Hematopoietic multipotent progenitor cell treated with erythropoietin and hydrocortisone succinate and interleukin-3 and kit ligand, for 4 days (in vitro differentiated cells): ENCODE measurements at places on chromosomes 3 and 15.

DNA sequence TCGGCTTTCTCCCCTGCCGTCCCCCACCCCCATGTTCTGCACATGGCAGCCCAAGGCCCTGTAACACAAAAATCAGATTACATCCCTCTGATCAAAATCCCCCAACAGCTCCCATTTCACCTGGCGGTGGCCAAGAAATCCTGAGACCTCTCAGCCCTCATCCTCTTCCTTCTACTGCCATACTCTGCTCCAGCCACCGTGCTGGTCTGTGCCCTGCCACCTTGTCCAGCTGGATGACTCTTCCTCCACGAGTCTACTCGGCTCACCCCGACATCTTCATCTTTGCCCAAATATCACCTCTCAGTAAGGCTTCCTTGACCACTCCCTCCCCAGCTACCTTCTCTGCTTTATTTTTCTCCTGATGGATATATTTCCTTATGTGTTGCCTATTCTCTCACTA is 3.1 kb downstream of the CCDC51 start:
- no peak for DNase-seq

GRCh38 chr15:42775416-42775815 is 38.5 kb upstream of the CDAN1 start:
- no peak for DNase-seq

GRCh38 chr15:82177291-82178010 is 85.1 kb downstream of the EFL1 start:
- peak; percentile 36 for DNase-seq

GRCh38 chr15:70025413-70026296 is 72.1 kb downstream of the TLE3 start:
- DNase-seq, result no peak

GRCh38 chr3:20739814-20740213 is 553.8 kb upstream of the SGO1 start:
- DNase-seq, result peak; percentile 1

- no peak for DNase-seq
Measured at GRCh38 chr3:48217449-48217848, 5.8 kb upstream of the CAMP start.

- DNase-seq, result no peak
Measured at GRCh38 chr3:110139048-110139447, 801.7 kb upstream of the DPPA4 start.

- DNase-seq, result no peak
Measured at GRCh38 chr15:100651253-100651652, 48.9 kb downstream of the ASB7 start.

DNA sequence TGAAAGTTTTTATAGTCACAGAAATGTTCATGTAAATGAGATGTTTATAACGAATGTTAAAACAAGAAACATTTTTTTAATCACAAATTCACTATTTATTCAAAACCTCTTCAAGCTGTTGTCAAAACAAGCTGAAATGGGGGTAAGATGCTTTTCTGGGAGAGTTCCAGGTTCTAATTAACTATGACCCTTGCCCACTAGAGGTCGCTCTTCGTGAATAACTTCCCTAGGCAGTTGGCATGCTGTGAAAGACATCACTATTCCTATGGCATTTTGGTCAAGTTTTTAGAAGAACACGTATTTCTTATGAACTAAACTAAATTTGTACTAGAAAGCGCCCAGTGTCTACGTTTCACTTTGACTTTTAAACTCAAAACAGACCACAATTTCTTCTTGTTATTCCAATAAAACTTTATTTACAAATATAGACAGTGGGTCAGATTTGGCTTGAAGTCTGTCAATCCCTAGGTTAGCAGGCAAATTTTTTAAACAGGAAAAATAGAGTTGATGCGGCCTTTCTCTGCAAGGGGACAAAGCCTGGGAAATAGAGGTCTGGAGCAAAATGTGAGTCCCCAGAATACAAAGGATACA is 62.8 kb upstream of the CMTM8 start:
- DNase-seq, result peak; percentile 90

GRCh38 chr3:52429031-52429430 is 15.9 kb downstream of the SEMA3G start:
- DNase-seq, result no peak

- DNase-seq, result no peak
Measured at GRCh38 chr3:126098391-126098858, 14.5 kb upstream of the SLC41A3 start.

GRCh38 chr3:96466441-96466840 is 348.0 kb upstream of the EPHA6 start:
- DNase-seq, result no peak

GRCh38 chr3:133040696-133041523 is 2.7 kb downstream of the TMEM108 start:
- DNase-seq, result peak; percentile 81
